Endothelial cell of umbilical vein (primary cell): ENCODE measurements at places on chromosomes 5 and 9. TPM values are rescaled to one million over a fixed set of nuclear protein-coding genes. Genes with fewer than 3 reads are reported as not detected.

Gene SV2C
- 0.07 TPM in 1 of 2 replicates, not detected in the other for total RNA-seq

Gene SLC25A51
- total RNA-seq = 36.2 and 38.3 TPM in 2 replicates

Gene HTR4
- total RNA-seq = not detected in 2 replicates

Gene TAF11L10
- total RNA-seq = not detected in 2 replicates

Gene SREK1
- total RNA-seq = 72.9 and 78.6 TPM in 2 replicates

Gene DMRT1
- 0.20 TPM in 1 of 2 replicates, not detected in the other for total RNA-seq

Gene NUTM2F
- not detected in 2 replicates for total RNA-seq

Gene ARL14EPL
- 0.58 TPM in 1 of 2 replicates, not detected in the other for total RNA-seq

Gene RGMB
- 27.5 and 31.3 TPM in 2 replicates for total RNA-seq

Gene NEK6
- total RNA-seq = 65.9 and 67.1 TPM in 2 replicates

Gene SHROOM1
- total RNA-seq = 20.9 and 21.0 TPM in 2 replicates

Gene PCDHB10
- 0.62 and 0.81 TPM in 2 replicates for total RNA-seq

Gene PFN3
- total RNA-seq = not detected in 2 replicates

Gene KCNMB1
- total RNA-seq = 0.29 TPM in 1 of 2 replicates, not detected in the other

Gene CDHR2
- not detected in 2 replicates for total RNA-seq

Gene GRK6
- total RNA-seq = 36.4 and 37.0 TPM in 2 replicates

Gene GMCL2
- total RNA-seq = not detected in 2 replicates

Gene STC2
- total RNA-seq = 26.2 and 26.9 TPM in 2 replicates

Gene PHYHD1
- 0.30 and 1.8 TPM in 2 replicates for total RNA-seq

Gene TXNDC15
- total RNA-seq = 49.7 and 68.6 TPM in 2 replicates

Gene SPINK13
- not detected in 2 replicates for total RNA-seq

Gene DMRT3
- not detected in 2 replicates for total RNA-seq

Gene SH2D3C
- total RNA-seq = 95.0 and 102 TPM in 2 replicates

Gene FGF18
- total RNA-seq = 0.27 TPM in 1 of 2 replicates, not detected in the other

Gene FCN1
- not detected in 2 replicates for total RNA-seq

Gene EIF4E1B
- not detected in 2 replicates for total RNA-seq

Gene VCP
- 450 and 493 TPM in 2 replicates for total RNA-seq

Gene FAM200C
- 2.6 and 2.7 TPM in 2 replicates for total RNA-seq

Gene HMHB1
- total RNA-seq = not detected in 2 replicates

Gene PDZD2
- 3.4 and 6.9 TPM in 2 replicates for total RNA-seq

Gene GBGT1
- 28.7 and 35.6 TPM in 2 replicates for total RNA-seq

Gene SPATA31D3
- total RNA-seq = not detected in 2 replicates

Gene PCDHB5
- total RNA-seq = 0.27 and 0.28 TPM in 2 replicates

Gene XPA
- 18.5 and 21.1 TPM in 2 replicates for total RNA-seq

Gene CAPSL
- not detected in 2 replicates for total RNA-seq

Gene PCDHGA3
- 1.1 and 1.2 TPM in 2 replicates for total RNA-seq

Gene KCNV2
- not detected in 2 replicates for total RNA-seq

Gene FOXD4
- total RNA-seq = 0.35 and 0.42 TPM in 2 replicates

Gene HNRNPK
- total RNA-seq = 653 and 663 TPM in 2 replicates

Gene ADAMTS2
- not detected in 2 replicates for total RNA-seq

Gene CRHBP
- 0.51 TPM in 1 of 2 replicates, not detected in the other for total RNA-seq

Gene SPATA31D4
- not detected in 2 replicates for total RNA-seq

Gene DOCK2
- total RNA-seq = 0.62 and 4.8 TPM in 2 replicates

Gene TYRP1
- total RNA-seq = not detected in 2 replicates

Gene DYNC2I2
- 68.5 and 73.6 TPM in 2 replicates for total RNA-seq

Gene FAM81B
- not detected in 2 replicates for total RNA-seq

Gene DOK3
- total RNA-seq = 5.3 and 8.1 TPM in 2 replicates

Gene TRAF1
- total RNA-seq = 1.4 and 2.0 TPM in 2 replicates

Gene LEAP2
- 0.40 and 0.99 TPM in 2 replicates for total RNA-seq

Gene GABRA6
- total RNA-seq = not detected in 2 replicates

Gene LCN2
- not detected in 2 replicates for total RNA-seq

Gene SLC6A18
- not detected in 2 replicates for total RNA-seq

Gene CTXN3
- not detected in 2 replicates for total RNA-seq
